ENCODE measurements at places on chromosomes 12 and 14.

- no peak for DNase-seq
Measured at GRCh38 chr12:116199160-116199706, 78.3 kb downstream of the MED13L start.

- no peak for DNase-seq
Measured at GRCh38 chr12:988646-989045, 2.4 kb upstream of the ERC1 start.

DNA sequence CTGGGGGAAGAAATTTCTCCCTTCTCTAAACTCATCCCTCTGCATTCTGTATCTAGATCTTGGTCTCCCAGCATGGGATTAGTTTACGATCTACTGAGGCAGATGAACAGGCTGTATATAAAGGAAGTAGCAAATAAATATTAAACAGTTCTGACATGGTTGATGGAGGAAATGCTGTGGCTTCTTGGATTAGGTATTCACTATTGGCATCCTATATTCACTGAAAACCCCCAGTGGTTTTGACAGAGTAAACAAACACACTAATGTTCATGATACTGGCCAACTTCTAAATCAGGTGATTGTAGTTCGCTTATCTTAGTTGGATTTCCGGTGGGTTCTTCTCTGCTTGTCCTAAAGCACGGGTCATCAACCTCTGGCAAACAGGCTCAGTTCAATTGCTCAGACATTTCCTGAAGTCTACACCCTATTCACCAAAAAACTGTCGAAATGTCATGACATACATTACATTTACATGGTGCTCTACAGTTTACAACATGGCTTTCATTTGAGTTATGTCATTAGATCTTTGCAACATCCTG lies 433.9 kb downstream of the EGLN3 start:
- no peak for DNase-seq

DNA sequence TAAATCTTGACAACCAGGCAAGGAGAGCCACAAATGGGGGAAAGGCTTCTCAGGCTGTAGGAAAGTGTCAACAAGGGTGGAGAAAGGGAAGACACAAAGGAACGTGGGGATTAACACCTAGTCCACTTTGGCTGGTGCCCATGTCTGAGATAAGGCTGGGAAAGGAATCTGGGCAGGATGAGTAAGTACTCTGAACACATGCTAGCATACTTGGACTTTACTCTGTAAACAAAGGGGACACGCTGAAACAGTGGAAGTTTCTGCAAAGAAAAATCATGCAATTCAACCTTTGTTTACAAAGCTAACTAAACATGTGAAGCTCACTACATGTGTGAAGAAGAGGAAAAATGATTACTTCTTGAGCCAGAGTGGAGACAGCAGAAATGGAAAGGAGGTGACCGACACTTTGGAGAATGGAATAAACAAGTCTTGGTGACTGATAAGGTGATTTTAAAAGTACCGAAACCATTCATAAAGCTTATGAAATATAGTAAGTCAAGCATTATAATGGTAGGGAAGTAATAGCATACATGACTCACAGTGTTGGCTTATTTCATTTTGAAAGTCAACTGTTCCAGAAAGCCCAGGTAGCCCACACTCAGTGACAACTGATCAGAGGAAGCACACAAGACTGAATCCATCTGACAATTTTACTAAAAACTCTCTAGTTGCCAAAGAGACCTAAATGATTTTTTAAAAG lies 13.2 kb downstream of the CPNE8 start:
- DNase-seq: no peak

- no peak for DNase-seq
Measured at GRCh38 chr14:101731187-101732080, 30.1 kb upstream of the PPP2R5C start.

- DNase-seq: no peak
Measured at GRCh38 chr12:12870465-12870864, 20.9 kb upstream of the GPRC5A start.

DNA sequence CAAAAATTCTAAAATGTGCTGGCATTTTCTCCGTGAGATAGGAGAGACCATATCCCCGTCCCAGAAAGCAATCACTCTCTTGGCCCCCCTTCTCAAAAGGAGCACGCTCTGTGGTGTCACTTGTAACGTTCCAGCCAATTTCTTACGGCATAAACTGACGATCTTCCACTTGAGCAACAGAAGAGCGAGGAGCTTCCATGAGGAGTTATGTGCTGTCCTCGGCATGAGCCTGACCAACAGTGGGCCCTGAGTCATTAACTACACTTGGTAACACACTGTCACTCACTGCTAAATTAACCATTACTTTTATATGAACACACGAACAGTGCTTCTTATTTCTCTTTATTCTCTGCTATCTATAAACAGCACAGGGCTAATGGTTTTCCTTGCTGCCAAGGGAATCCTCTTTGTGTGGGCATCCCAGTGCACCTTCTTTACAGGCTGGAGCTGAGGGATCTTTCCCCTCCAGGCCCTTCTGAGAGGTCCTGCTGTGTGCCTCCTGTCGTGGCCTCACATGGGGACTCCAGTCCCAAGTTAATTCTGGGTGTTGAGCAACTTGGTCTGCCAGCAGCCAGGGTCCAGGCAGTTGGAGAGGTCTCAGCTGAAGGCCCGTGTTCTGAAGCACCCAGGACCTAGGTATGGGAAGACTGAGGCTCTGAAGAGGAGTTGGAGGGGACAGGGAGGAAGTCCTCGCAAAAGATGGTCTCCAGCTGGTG lies 9.4 kb downstream of the SLC6A13 start:
- no peak for DNase-seq

DNA sequence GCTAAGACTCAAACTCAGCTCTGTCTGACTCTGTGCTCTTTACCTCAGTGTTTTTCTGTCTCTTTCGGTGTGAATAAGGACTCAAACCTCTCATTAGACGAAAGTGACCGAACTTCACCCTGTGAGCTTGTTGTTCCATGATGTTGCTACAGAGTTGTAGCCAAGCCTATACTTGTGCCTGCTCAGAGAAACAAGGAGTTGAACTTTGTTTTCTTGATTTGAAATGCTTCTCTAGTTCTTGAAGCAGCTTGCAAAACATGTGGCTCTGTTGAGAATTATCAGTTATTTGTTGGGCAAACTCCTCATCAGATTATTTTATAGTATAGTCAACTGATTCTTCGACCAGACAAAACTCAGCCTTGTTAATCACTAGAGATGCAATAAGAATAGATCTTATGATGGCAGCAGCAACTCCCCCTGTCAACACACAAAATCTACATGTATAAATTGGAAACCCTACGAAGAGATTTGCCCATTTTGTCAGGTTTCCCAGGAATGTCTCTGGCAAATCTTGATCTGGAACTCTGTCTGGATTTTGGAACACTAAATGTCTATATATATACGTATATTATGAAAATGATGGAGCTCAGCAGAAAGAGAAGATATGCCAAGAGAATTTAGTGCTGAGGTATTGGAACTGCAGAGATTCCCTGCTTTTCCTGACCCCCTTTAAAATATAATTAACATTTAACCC lies 146.8 kb downstream of the TTLL5 start:
- no peak for DNase-seq

- DNase-seq: no peak
Measured at GRCh38 chr14:99413911-99414310, 66.7 kb downstream of the SETD3 start.

- no peak for DNase-seq
Measured at GRCh38 chr14:68268719-68269118, 449.1 kb downstream of the RAD51B start.

GRCh38 chr14:64963611-64964010 lies 8.5 kb downstream of the RAB15 start:
- no peak for DNase-seq

GRCh38 chr12:47340411-47341015 lies 260.8 kb upstream of the AMIGO2 start:
- DNase-seq: no peak

- no peak for DNase-seq
Measured at GRCh38 chr14:23829736-23830471, 123.7 kb upstream of the DHRS4 start.

DNA sequence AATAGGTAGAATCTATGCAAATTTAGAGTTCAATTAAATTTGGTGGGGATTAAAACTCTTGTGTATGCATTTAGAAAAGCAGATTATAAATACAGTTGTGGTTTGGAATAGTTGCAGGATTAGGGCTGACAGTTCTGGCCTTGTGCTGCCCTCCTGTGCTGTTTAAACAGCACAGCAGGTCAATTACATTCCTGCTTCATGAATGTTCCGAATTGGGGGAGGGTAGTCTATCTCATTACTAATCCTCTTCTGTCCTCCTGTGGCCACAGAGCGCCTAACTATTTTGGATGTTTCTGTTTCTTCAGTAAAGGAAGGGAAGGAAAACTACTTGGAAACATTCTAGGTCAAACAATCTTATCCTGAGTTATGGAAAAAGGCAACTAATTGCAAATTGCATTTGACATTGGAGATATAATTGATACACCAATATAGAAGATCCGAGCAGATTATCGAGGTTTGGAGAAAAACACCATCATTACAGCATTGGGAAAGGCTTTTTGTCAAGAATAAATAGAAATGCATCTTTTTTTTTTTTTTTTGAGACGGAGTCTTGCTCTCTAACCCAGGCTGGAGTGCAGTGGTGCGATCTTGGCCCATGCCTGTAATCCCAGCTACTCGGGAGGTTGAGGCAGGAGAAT lies 8.7 kb upstream of the GPR19 start:
- no peak for DNase-seq

DNA sequence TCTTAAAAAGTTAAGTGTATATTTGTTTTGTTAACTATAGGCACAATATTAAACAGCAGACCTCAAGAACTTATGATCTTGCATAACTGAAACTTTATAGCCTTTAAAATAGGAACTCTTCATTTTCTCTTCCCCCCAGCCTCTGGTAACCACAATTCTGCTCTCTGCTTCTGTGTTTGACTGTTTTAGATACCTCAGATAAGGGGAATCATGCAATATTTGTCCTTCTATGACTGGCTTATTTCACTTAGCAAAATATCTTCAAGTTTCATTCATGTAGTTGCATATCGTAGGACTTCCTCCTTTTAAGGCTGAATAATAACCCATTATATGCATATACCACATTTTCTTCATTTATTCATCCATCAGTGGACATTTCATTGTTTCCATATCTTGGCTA lies 131.3 kb downstream of the PTPRO start:
- no peak for DNase-seq

DNA sequence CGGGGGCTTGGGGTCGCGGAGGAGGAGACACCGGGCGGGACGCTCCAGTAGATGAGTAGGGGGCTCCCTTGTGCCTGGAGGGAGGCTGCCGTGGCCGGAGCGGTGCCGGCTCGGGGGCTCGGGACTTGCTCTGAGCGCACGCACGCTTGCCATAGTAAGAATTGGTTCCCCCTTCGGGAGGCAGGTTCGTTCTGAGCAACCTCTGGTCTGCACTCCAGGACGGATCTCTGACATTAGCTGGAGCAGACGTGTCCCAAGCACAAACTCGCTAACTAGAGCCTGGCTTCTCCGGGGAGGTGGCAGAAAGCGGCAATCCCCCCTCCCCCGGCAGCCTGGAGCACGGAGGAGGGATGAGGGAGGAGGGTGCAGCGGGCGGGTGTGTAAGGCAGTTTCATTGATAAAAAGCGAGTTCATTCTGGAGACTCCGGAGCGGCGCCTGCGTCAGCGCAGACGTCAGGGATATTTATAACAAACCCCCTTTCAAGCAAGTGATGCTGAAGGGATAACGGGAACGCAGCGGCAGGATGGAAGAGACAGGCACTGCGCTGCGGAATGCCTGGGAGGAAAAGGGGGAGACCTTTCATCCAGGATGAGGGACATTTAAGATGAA lies 630 bp downstream of the FOS start:
- DNase-seq: no peak

Data from SK-N-MC (cell line).